Vagina (tissue), 2 donors: ENCODE measurements at places on chromosomes 7 and 10.

DNA sequence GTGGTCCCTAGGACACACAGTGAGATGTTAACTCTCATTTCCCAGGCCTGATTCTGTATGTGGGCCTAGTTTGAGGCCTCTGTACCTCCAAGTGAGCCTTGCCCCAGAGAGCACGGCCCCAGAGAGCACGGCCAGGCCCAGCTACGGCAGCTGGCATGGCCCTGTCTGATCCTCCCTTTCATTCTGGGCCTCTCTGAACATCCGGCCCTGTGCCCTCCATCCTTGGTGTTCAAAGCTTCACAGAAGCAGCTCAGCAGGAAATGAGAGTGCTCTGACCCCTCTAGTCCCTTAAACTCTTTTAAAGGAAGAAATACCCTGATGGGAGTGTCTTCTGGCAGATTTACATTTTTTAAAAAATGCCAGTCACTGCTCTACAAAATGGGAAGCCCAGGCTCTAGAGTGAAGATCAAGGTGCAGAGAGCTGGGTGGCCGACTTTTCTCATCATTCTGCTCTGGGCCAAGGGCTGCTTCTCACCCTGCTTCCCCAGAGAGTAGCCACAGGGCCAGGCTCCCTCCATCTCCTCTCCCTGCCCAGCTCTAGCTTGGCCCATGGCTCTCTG is 171.9 kb downstream of the RPS24 start:
- DNase-seq: no peak

DNA sequence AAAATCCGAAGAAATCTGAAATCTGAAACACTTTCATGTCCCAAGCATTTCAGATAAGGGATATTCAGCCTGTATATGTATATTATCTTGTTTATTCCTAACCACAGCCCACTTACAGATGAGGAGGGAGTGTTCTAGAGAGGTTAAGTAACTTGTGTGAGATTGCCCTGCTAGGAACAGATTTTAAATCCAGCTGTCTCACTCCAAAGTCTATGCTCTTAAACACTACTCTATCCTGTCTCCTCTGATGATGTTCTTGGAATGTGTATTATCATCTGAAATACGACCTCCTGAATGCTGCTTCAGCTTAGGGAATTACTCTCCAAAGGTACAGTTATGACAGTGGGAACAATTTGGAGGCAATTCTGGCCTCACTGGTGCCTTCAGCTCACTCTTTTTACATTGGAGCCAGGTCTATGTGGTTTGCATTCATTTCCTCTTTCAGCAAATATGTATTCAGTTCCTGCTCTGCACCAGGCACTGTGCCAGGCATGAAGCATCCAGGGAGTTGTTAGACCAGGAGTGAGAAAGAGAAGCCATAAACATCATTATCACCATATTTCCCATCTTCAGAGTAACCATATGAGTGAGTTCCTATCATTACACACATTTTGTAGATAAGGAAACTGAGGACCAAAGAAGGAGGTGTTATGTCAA is 70.2 kb downstream of the NOC3L start:
- no peak for DNase-seq

DNA sequence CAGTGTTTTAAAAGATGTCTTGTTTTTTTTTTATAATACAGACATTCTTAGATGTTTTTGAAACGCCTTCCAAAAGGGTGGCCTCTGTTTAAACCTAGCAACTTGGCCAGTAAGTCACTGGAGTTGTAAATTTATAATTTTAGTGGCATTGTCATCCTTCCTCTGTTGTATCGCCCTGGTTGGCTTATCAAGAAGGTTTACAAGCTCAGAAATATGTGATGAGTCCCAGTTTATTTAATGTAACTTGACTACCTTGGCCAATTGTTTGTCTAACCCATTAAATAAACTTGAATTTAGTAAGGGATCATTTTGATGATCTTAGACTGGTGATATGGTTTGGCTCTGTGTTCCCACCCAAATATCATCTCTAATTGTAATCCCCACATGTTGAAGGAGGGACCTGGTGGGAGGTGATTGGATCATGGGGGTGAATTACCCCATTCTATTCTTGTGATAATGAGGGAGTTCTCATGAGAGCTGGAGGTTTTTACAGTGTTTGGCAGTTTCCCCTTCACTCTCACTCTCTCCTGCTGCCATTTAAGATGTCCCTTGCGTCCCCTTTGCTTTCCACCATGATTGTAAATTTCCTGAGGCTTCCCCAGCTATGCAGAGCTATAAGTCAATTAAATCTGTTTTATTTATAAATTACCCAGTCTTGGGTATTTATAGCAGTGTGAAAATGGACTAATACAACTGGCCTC is 13.4 kb upstream of the NT5C3A start:
- DNase-seq: no peak

DNA sequence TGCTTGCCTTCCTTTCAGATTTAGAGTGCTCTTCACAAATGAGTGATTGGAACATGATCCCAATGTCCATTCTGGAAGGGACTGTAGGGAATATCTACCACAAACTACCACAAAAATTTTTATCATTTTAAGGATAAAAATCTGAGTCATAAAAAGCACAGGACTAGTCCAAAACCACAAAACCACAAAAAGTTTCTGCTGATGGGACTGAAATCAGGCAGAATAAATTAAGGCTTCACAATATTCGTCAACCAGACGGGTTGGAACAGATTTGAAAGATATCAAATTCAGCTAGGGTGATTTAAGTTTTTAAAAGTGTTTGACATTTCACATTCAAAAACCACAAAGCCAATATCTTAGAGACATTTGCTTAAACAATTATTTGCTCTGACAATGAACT is 100.1 kb upstream of the PTN start:
- DNase-seq: no peak

GRCh38 chr7:18962031-18962430 is 155.4 kb downstream of the TWIST1 start:
- DNase-seq: no peak

GRCh38 chr7:33261585-33261984 is 132.2 kb downstream of the BBS9 start:
- DNase-seq: no peak

DNA sequence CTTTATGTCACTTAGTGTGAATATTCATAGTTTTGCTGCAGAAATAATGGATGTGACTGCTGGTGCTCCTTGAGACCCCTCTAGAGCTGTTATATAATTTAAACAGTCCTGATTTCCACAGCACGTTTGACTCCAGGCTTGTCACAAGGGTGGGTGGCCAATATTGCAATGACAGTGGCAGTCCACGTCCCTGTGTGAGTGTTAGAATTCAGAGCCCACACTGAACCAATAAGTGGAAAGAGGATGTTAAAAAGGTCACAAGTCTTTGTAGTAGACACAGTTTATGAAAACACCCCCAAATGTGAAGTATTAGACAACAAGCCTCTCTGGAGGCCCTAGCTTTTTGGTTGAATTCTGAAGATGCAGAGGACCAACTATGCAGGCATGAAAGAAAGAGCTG is 2.0 kb downstream of the PPP1R17 start:
- DNase-seq: no peak

GRCh38 chr7:33062023-33062781 is at the start of gene NT5C3A:
NT5C3A (minus strand) TSS chr7:33062776; CDS start chr7:33062705, 71 bp downstream.
- DNase-seq: no peak

- DNase-seq: no peak
Measured at GRCh38 chr7:34567906-34568305, 90.1 kb upstream of the NPSR1 start.

GRCh38 chr10:37855636-37856035 is 1.8 kb downstream of the ZNF248 start:
- no peak for DNase-seq

DNA sequence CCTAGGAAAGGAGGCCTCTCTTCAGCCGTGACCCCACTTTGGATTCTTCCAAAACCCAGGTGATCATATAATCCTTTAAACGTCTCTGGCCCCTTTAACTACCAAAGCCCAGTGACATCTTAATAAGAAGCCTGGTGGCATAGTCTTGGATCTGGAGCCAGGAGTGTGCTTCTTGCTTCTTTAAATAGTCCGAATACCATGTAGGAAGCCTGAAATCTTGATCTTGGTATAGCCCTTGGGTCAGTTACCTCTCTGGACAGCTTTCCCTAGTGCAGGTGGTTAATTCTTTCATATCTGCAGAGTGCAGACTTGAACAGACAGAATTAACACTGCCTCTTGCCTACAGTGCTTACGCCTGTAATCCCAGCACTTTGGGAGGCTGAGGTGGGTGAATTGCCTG is 138.6 kb upstream of the EFCAB10 start:
- DNase-seq: no peak

DNA sequence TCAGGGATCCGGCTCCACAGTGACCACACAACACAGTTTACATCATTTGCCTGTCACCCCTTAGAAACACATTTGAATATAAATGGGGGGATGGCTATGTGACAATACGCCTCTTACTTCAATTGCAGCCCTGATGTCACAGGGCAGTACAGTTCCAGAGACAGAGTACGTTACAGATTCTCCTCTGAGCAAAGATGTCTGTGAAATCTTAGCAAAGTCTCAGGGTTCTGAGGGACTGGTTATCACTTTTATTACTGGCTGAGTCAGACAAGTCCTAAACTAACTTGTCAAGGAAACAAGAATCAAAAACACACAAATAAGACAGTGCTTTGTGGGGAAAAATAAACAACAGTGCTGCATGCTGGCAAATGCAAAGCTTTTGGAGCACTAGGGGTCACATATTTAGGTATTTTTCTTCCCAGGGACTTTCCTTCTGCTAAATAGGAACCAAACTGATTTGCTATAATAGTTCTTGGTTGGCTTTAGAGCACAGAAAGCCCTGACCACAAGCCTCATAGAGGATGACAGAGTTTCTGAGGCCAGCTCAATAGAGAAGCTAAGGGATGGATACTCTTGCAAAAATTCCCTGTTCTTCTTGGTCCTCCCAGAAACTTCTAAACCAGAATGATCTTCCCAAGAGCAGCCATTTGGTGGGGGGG is 501.6 kb downstream of the GRID1 start:
- no peak for DNase-seq

GRCh38 chr7:104142147-104142546 is 65.7 kb downstream of the ORC5 start:
- DNase-seq: no peak

DNA sequence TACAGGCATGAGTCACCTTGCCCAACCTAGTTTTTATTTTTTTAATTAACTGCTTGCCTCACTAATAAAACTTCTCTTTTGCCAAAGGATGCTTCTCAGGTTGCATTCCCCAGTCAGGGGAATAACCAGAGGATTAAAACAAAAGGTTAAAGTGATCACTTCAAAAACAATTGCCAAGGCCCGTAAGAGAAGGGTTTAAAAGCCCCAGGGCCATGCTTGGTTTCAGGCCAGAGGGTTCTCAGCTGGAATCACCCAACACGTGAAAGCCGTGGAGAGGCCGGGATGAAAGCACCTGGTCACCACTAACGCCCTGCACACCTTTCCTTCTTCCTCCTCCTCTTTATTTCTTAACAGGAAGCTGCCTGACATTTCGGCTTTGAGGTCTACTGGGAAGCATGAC is 587.5 kb downstream of the PTPRN2 start:
- DNase-seq: no peak

DNA sequence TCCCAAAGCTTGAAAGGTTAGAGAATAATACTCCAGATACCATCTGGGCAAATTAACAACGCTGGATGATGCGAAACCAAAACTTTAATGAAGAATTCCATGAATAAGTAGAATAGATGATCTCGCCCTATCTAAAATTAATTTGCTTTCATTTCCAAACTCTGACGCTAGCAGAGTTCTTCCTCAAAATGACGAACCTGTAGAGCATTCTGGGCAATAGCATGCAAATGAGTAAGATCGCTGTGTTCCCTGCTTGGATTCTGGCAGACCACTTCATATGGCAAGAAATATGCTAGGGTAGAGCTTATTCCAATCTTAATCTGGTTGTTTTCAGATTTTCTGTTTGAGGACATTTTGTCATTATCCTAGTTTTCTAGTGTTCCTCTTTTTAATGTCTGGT is 36.1 kb upstream of the SMNDC1 start:
- DNase-seq: no peak

GRCh38 chr10:65430979-65431378 is 1494.9 kb upstream of the LRRTM3 start:
- no peak for DNase-seq

GRCh38 chr7:101023839-101024238 is 4.0 kb downstream of the MUC17 start:
- DNase-seq: no peak

DNA sequence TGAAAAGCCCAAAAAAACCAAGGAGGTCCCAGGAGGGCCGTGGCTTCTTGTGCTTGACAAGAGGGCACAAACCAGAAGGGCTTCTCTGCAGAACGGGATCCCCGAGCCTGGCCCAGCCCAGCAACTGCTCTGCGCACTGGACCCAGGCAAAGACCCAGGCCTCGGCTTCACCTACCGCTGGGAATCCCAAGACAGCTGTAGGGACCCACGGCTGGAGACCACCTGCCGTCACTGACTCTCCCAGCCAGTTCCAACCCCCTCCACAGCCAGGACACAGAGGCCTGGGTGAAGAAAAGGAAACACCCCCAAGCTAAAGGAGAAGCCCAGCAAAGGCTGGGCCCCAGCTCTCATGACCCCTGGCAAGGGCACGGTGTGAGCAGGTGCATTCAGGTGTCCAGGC is 24.3 kb downstream of the PDGFA start:
- DNase-seq: no peak

DNA sequence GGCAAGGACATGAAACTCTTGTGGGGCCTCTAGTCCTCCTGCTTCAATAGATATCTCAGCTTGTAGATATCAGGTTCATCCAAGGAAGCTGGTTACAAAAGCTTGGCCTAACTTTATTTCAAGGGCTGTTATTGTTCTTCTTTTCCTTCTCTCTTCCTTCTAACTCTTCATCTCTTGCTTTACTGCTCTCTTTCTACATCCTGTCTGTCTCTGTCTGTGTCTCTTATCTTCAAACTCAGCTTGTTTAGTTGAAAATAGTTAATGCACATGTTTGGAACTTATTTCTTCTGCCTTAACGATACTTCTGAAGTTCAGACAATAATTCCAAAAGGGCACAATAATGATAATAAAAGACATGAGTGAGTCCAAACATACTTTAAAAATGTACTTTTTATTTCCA is 393.9 kb downstream of the NXPH1 start:
- no peak for DNase-seq

- DNase-seq: no peak
Measured at GRCh38 chr10:119346095-119346832, 138.9 kb downstream of the GRK5 start.

GRCh38 chr10:97763411-97763810 is 8.4 kb downstream of the SFRP5 start:
- no peak for DNase-seq

DNA sequence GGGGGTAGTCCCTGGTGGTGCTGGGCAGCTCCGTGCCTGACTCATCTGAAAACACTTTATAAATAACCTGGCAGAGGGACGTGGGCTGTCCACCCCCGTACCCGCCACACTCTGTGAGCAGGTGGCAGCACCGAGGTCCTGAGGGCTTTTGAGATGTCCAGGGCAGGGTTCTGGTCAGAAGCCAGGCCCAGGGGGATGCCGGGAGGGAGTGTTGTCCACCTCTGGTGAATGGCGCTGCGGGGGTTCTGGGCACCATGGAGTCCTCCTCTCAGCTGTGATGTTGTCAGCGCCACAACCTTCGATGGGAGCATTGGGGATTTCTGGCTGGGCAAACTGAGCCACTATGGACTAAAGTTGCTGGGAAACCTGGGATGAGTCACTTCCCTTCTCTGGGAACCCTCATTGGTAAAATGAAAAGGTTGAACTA is 27.4 kb upstream of the GOLGA7B start:
- no peak for DNase-seq

- no peak for DNase-seq
Measured at GRCh38 chr7:17040716-17041115, 158.9 kb upstream of the AGR3 start.
